ENCODE measurements at places on chromosomes 6 and 20. TPM values are rescaled to one million over a fixed set of nuclear protein-coding genes. Genes with fewer than 3 reads are reported as not detected.

Gene ZNF334
- total RNA-seq, result 17.2 TPM

GRCh38 chr6:50541941-50542340 lies 171.4 kb upstream of the TFAP2D start:
- no peak for DNase-seq

GRCh38 chr20:16260911-16261310 lies 312.3 kb downstream of the KIF16B start:
- no peak for DNase-seq

DNA sequence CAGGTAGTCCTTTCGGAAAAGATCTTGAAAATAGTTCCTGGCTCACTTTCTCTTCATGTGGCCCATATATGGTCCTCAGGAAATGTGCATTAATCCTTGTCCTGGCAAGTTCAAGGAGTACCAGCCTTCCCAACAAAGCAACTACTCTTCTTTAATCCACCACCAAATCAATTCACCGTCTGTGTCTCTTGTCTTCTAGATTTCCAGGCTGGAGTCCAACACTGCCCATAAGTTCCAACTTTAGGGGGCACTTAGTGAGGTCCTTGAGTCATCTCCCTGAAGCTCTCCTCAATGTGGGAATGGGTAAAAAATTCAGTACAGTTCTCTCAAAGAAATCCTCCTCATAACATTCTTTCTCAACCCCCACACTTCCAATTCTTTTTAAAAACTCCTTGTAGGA lies 6.9 kb upstream of the DAAM2 start:
- no peak for DNase-seq

DNA sequence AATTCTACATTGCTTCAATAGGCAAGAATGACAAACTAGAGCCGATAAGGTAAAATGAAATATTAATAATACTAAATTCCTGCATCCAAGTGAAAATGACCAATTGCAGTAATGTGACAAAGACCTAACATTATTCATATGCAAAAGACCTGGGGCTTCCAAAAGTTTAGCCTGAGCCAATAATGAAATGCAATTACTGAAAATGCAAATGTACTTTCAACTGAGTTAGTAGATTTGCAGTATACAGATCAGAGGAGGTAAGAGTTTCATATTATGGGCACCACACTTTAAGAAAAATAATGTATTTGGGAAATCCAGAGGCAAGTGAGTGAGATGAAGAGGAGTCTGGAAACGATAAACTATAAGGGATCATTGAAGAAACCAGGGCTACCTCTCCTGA lies 193.7 kb upstream of the GMDS start:
- DNase-seq, result no peak

Gene BACH2
- total RNA-seq, result 2.6 TPM

Gene SIRPB1
- total RNA-seq, result 1.0 TPM

- no peak for DNase-seq
Measured at GRCh38 chr20:23622839-23623343, 14.9 kb downstream of the CST3 start.

DNA sequence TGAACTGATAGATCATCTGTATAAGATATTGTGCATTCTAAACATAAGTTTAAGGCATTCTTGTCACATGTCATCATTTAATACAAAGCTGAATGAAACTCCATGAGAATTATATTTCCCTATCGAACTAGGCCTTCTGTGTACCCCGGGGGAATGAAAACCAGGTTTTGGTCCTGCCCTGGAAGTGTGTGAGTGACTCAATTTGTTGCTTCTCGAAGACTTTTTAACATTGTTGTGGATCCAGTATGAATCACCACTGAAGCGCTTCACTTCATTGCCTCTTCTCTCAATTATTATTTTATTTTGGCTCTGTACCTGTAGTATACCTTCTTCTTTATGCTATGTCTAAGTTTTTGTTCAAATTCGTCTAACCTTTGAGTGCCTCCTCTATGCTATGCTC lies 150.8 kb downstream of the GRIK2 start:
- no peak for DNase-seq

GRCh38 chr6:147740916-147741315 lies 232.4 kb downstream of the SAMD5 start:
- DNase-seq, result no peak

All from H9 (cell line).